ENCODE measurements at places on chromosomes 16 and 17.

- DNase-seq = no peak
These were observed 3.5 kb upstream of the SRRM2 start for GRCh38 chr16:2748757-2749455.

DNA sequence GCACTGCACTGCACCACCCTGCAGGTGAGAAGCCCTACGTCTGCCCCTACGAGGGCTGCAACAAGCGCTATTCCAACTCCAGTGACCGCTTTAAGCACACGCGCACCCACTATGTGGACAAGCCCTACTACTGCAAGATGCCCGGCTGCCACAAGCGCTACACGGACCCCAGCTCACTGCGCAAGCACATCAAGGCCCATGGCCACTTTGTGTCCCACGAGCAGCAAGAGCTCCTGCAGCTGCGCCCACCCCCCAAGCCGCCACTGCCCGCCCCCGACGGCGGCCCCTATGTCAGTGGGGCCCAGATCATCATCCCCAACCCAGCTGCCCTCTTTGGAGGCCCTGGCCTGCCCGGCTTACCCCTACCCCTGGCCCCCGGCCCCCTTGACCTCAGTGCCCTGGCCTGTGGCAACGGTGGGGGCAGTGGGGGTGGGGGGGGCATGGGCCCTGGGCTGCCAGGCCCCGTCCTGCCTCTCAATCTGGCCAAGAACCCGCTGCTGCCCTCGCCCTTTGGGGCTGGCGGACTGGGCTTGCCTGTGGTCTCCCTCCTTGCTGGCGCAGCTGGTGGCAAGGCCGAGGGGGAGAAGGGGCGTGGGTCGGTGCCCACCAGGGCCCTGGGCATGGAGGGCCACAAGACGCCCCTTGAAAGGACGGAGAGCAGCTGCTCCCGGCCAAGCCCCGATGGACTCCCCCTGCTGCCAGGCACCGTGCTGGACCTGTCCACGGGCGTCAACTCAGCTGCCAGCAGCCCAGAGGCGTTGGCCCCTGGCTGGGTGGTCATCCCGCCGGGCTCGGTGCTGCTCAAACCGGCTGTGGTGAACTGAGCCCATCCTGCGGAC, 14.2 kb downstream of the PAM16 start:
- DNase-seq = no peak

GRCh38 chr16:67917852-67918236, 13.8 kb downstream of the CTRL start:
- DNase-seq = no peak

GRCh38 chr17:47720196-47720595, 12.8 kb upstream of the TBX21 start:
- DNase-seq = no peak

DNA sequence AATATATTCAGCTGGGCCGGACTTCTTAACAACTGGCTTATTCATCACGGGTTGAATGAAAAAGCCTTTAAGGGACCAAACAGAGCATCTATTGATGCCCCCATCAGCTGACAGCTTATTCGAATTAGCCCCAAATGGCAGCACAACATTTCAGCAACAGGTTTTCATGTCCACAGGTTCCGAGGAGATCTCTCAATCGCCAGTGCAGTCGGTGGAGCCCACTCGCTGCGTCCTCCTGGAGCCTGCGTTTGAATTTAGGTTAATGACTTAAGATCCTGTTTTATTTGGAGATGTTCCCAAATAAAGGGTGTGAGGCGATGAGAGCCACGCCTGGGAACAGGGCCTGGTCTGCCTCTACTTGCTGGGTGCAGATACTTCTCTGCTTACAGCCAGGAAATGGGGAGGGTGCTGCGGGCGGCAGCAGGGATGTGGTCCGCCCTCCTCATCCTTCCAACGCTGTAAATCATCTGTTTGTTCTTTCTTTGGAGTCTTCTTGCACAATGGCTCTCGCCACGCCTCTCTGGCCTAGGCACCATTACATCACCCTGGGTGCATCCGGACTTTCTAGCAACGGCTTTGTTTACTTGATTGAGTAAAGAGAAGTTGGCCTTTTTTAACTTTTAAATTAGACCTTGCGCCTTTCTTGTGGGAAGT, 22.6 kb downstream of the NDE1 start:
- peak; percentile 89 for DNase-seq

DNA sequence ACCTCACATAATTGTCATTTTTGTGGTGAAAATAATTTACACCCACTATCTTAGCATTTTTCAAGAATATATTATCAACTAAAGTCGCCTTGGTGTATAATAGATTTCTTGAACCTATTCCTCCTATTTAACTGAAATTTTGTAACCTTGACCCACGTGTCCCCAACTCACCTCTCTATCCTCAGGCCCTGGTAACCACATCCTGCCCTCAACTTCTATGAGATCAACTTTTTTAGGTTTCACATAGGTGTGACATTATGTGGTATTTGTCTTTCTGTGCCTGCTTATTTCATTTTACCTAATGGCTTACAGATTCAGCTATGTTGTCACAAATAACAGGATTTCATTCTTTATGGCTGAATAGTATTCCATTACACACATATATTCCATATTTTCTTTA, 73.0 kb upstream of the CNTNAP4 start:
- no peak for DNase-seq

DNA sequence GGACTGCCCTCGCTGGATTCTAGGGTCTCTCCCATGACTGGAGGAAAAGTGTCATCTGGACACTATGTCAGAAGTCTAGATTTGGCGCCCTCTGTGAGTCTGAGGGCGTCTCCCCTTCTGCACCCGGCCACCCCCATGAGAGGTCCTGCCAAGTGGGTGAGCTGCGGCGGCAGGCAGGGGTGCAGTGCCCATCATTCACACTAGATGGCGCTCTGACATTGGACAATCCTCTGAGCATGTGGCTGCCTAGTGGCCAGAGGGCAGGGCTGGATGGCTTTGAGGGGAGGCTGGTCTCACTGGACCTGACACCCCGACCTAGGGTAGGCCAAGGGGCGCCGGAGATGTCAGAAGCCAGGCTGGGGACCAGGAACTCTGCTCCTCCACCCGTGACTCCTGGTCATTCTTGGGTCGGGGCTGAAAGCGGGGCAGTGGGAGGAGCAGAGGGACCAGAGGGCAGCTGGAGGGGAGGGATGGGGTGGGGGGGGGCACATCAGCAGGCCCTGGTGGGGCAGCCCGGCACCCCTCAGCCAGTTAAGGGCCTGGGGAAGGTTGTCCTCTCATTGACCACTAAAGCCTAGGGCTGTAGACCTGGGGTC, 28.0 kb downstream of the MRM1 start:
- DNase-seq = peak; percentile 68

- DNase-seq = no peak
These were observed 8.4 kb downstream of the FAAP100 start for GRCh38 chr17:81543756-81544155.
